ENCODE measurements at places on chromosomes 1 and 21. TPM values are rescaled to one million over a fixed set of nuclear protein-coding genes. Genes with fewer than 3 reads are reported as not detected.

The FBLIM1 gene
- 124 TPM for total RNA-seq

The CFAP410 gene
- total RNA-seq, result 23.2 TPM

DNA sequence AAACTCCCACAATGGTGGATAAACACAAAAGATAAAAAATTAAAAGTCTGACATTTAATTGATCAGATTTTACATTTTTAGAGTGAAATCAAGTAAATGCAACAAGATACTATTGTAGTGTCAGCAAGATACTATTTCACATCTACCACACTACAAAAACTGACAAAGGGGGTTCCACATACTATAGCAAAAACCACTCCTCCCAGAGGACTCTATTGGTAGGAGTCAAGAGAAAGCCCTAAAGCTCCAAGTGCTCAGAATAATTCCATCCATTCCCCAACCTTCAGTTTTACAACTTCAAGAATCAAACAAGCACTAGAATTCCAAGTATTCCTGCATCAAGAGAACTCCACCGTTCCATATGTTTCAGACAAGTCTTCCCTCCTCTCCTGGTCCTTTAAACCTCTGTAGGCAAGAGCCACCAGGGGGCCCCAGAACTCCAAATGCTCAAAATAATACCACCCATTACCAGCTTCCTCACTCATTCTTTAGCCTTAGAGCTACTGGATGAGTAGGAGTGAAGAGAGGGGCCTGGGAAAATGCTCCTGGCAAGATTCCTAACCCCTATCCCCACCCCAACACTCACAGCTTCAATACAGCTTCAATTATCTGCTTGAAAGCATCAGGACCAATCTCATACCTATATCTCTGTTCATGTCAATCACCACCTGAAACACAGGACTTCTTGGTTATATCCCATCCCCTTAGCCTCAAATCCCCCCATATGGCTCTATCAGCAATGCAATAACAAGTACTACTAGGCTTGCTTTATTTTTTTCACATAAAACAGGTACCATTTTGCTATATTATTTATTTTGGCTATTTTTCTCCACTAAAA is 9.9 kb downstream of the TOR1AIP2 start:
- no peak overlapping the region for H3K27ac ChIP-seq
- H3K4me3 ChIP-seq, result no peak overlapping the region
- DNase-seq, result no peak
- H3K4me1 ChIP-seq, result no peaks in the 10 kb centered on the region

DNA sequence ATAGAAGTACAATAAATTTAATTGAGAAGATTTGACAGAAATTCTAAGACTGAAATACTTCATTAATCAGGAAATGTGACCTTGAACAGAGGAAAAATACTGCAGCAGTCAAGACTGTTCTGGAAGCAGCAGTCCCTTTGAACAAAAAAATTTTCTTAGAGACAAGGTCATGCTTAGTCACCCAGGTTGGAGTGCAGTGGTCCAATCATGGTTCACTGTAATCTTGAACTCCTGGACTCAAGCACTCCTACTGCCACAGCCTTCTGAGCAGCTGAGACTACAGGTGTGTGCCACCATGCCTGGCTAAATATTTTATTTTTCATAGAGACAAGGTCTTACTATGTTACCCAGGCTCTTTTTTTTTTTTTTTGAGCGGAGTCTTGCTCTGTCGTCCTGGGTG is 1.9 kb upstream of the CCDC30 start:
- H3K4me1 ChIP-seq, result peaks cover 35% of the 10 kb centered on the region
- DNase-seq, result no peak
- H3K4me3 ChIP-seq, result no peak overlapping the region
- H3K36me3 ChIP-seq, result peaks cover 19% of the 10 kb centered on the region
- no peaks in the 10 kb centered on the region for H3K27me3 ChIP-seq
- no peak overlapping the region for H3K27ac ChIP-seq

DNA sequence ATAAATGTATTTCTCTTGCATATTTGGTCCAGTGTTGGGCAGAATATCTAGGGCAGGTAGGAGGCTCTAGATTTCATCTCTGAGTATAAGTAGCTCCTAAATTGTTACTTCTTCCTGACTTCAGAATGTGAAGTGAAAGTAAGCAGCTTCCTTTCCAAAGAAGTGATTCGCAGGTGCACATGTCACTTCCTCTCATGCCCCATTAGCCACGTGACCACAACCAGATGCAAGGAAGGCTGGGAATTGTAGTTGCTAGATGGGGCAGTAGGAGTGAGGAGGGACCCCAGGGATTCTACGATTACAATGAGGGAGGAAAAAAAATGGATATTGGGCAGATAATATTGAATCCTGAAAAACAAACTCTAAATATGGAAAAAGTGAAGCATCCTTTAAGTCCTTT is 113.2 kb upstream of the CYYR1 start:
- H3K36me3 ChIP-seq, result no peaks in the 10 kb centered on the region
- no peak overlapping the region for H3K4me3 ChIP-seq
- no peak overlapping the region for H3K27ac ChIP-seq
- H3K27me3 ChIP-seq, result no peaks in the 10 kb centered on the region
- no peak for DNase-seq

DNA sequence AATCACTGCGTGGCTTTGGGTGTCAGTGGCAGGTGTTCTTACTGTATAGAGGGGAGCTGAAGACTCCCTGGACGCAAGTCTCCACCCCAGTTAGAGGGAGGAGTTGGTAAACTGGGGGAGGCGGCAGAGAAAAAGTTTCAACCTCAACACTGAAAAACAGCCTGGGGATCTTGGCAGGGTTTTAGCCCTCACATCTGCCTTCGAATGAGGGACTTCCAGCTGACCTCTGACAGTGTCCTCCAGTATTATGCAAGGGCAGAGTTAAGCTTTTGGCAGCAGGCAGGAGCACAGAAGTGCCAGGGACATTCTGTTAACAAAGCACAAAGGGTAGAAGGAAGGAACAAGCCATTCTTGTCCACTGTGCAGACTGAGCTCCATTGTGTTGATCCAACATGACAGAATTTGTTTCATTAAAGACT is 41.2 kb upstream of the RAB4A start:
- no peaks in the 10 kb centered on the region for H3K27me3 ChIP-seq
- H3K36me3 ChIP-seq, result no peaks in the 10 kb centered on the region
- peaks cover 37% of the 10 kb centered on the region for H3K4me1 ChIP-seq
- peak; percentile 92 for DNase-seq

The GBP7 gene
- not detected for total RNA-seq

Measured in right atrium auricular region (tissue), 2 donors.